Motor neuron (in vitro differentiated cells): ENCODE measurements at places on chromosomes 11 and 22.
A peak's percentile ranks its signal among the peaks of the same experiment; 100 is the strongest.

- peak; percentile 50 for ATAC-seq
Observed at GRCh38 chr11:131518305-131518838, 148.0 kb downstream of the NTM start.

DNA sequence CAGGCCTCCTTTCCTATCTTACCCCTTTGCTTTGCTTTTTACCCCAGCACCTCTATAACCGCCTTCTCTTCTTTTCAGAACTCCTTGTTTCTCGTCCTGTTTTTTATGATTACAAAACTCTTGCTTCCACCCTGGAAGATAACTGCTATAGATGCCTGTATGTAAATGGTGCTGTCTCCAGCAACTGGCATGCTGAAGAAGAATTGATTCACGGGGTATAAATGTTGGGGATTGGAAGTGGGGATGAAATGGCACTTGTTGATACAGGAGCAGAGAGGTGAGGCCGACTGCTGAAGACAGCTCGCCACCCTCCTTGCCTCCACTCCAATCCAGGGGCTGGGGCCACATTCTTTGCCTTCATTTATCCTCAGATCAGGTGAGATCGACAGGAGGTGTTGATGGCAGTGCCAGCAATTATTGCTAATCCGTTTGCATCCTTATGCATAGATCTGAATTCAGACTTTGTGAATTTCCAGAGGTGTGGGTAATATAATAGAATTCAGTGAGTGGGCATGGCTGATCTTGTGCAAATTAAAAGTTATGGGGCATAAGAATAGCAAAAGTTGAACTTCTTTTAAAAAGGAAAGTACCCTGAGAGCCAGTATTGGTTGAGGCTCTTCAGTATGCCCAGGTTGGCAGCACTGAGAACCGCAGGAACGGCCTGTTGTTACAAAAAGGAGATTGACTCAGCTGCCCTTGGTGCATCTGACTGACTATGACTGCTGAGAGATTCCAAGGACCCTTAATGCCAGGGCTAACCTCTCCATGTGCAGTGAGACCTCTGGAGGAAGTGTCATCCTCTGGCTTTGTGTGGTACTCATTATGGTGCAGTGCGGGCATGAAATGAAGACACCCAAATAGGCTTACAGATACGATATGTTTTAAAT lies 5.3 kb downstream of the NEAT1 start:
- peak; percentile 1 for ATAC-seq

- ATAC-seq, result peak; percentile 62
Observed at GRCh38 chr11:128415539-128415938, 171.8 kb downstream of the ETS1 start.

DNA sequence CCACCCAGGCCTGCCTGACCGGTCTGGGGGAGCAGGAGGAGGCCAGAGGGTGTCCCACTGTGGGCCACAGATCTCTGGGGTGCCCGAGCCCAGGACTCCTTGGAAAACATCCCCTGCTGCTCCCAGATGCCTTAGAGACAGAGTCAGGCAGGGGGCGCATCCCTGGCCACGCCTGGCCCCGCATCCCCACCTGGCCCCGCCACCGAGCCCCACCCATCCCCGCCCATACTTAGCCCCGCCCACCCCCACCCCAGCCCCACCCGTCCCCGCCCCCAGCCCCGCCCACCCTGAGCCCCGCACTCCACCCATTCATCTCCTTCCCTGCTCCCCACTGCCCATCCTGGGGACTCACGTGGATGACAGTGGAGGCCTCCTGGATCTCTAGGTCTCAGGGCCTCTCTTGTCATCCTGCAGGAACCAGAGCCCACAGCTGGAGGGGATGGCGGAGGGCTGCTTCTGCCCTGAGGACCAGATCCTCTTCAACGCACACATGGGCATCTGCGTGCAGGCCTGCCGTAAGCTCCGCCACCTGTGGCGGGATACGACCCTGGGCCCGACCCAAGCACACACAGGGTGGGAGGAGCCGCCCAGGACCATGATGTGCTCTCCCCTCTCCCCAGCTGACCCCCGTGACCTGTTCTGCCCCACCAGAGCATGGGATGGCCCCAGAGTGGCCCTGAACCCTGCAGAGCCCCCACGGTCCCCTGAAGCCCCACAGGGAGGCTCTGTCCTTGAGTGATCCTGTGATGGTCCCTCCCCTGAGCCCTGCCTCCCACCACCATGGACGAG lies 33.6 kb downstream of the MUC5B start:
- ATAC-seq, result no peak

DNA sequence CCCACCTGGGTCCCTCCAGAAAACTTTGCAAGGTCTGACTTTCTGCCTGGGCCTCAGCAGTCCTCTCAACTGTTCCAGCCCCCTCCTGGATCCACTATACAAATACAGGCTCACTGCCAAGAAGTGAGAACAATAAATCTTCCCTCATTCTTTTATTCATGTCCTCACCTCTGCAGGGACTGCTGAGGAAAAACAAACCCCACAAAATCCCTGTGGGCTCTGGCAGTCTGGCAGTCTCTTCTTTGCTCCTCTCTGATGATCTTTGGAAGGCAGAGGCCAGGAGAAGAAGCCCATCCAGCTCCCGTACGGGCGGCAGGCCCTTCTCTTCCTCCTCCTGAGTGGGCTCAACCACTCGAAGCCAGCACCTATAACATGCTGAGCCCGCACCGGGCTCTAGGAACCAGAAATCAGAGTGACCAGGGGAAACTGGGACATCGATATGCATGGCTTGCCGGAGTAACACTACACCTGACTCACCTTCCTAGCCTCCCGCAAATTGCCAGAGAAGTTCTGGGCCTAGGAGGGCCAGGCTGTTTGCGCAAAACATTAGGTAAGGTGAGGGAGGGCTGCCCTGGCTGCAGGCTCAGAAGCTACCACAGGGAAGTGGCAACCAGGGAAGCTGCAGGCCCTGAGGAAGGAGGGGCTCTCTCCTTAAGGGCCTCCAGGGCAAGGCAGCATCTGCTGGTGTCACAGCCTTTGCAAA lies 24.2 kb downstream of the TMPRSS5 start:
- peak; percentile 78 for ATAC-seq

DNA sequence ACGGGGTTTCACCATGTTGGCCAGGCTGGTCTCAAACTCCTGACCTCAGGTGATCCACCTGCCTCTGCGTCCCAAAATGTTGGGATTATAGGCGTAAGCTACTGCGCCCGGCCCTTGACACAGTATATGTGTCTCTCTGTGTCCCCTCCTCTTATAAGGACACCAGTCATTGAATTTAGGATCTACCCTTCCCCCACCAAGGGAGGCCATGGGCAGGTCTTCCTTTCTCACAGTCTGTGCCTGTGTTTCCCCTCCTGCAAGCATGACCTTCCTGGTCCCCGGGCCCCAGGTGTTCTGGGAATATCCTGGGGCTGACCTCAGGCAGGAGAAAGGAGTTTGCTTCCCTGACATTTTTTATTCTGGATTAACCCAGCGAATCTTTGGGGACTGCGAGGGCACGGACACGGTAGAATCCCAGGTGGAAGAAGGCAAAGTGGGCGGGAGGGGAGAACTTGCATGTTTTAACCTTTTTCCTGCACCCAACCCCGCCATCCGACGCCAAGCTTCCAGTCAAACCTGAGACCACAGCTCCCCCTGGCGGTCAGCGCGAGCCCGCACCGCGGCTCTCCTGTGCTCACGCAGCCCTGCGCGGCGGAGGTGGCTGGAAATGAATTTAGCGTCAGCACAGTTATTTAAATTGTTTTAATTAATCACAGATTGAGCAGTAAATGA lies 42.1 kb upstream of the ISX start:
- ATAC-seq, result peak; percentile 95

- no peak for ATAC-seq
Observed at GRCh38 chr11:57057561-57057960, 68.8 kb downstream of the OR5AK2 start.

- no peak for ATAC-seq
Observed at GRCh38 chr11:64852804-64853509, 8.5 kb upstream of the CDC42BPG start.

DNA sequence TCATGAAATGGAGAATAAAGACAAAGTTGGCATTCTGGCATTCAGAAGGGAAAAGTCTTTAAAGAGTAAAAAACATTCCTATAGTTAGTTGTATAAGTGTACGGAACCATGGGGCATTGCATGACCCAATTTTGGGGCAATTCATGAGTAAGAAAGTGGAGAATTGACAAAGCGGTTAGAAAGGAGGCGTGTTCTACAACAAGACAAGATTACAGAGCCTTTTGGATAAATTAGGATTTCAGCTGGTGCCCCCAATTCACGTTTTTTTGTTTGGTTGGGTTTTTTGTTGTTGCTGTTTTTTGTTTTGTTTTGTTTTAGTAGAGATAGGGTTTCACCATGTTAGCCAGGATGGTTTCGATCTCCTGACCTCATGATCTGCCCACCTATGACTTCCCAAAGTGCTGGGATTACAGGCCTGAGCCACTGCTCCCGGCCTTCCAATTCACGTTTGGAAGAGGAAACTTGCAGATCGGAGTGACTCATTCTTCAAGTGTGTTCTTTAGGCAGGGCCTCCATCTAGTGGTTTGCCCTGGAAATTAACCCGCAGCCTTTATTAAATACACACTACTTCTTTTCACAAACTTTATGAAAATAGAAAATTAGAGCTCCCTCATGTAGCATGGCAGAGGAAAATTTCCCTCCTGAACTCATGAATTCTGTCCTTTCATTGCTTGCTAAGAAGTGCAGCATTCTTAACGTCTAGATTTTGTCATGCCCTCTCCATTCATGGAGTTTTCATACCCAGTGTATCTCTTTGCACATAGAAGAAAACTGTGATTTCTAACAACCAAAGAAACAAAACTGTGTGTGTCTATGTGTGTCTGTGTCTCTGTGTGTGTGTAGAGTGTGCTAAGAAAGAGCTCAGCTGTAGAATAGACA lies 118.1 kb downstream of the BBOX1 start:
- peak; percentile 60 for ATAC-seq

GRCh38 chr11:72668629-72669347 lies 5.4 kb downstream of the PDE2A start:
- peak; percentile 79 for ATAC-seq

DNA sequence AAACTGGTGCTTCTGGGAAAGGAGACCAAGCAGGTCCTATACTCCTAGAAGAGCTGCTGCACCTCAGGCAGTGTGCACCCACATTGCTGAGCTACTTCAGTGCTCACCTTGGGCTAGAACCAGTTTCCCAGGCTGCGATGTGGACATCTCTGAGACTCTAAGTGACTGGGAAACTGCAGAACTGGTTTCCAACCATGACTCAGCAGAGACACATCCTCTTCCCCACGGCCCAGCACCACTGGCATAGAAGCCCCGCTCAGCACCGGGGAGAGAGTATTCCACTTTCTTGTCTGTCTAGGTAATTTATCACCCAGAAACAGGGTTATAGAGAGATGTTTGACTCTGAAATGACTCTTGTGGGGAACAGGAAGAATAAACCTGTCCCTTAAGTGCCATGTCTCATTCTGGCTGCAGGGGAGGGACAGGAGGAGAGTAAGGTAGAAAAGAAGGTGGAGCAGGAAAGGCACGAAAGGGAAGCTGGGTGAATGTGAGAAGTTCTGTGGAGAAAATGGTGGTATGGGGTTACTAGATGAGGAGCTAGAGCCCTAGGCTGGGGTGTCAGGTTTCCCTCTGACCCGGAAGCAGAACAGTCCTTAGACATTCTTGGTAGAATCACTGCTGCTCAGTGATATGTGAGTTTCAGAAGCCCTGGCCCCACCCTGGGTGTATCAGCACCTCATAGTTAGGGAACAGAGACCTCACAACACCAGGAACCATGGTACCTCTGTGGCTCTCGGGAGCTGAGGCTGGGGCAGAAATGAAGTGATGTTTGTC lies 340.4 kb upstream of the NCAM1 start:
- ATAC-seq, result no peak

DNA sequence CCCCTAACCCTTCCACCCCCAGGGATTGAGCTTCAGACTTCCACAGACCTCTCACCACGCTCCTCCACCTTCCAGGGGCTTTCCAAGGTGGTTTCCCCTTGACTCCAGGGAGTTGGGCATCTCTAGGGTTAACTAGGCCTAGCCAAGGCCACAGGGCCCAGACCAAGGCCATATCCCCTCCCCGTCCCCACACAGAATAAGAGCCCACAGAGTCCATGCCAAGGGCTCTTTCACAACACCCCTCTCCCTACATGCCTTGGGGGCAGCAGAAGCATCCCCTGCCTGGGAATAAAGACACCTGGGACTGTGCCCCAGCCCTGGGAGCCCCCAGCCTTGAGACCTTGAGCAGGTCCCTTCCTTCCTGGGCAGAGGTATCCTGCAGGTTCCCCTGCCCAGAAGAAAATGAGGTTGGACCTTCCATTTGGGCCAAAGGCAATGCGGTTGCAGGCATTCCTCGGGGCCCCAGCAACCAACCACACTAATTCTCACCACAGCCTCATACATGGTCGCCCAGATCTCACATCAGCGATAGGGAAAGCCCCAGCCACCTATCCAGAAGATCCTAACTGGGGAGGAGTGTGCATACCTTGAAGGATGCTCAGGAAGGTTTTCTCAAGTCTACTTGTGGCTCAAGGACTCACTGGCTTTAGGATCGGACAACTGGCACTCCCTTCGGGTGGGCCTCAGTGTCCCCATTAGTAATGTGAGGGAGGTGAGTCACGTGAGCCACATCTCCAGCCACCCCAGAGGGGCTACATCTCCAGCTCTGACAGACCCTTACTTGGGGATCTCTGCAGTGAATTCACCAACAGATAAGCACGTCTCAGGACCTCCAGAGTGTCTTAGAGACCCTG lies 1.7 kb downstream of the GDPD5 start:
- ATAC-seq, result no peak

GRCh38 chr11:2185324-2186085 lies 13.9 kb upstream of the TH start:
- no peak for ATAC-seq

GRCh38 chr11:112172362-112172994 lies 2.8 kb upstream of the BCO2 start:
- ATAC-seq, result no peak
